GM10248 (cell line): ENCODE measurements at places on chromosomes 12 and 14.

- DNase-seq = no peak
Observed at GRCh38 chr12:115374480-115375185, 690.7 kb upstream of the TBX3 start.

DNA sequence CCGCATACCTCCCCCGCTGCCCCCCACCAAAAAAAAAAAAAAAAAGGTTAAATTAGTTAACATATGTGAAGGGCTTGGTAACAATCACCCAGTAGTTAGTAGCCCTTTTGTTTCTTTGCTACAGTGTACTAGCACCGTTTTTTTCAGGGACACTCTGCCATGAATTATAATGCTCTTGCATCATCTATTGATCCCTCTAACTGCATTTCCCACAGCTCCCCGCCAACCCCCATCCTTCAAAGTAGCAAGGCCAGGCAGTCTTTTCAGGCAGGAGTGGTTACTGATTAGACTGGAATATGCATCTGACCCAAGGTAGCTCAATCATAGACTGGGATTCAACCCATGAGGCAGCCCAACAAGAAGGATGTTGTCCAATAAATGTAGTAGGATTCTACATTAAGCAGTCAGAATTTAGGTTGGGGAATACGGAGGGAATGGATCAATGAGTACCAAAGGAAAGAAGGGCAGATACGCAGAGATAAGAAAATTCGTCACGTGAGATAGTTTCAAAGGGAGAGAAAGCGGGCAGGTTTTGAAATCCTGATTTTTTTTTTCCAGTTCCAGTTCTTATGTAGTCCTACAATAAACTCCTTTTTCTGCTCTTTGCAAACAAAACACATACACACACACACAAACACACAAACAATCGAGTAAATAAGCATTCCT lies 39.8 kb upstream of the CRACR2A start:
- DNase-seq = no peak

DNA sequence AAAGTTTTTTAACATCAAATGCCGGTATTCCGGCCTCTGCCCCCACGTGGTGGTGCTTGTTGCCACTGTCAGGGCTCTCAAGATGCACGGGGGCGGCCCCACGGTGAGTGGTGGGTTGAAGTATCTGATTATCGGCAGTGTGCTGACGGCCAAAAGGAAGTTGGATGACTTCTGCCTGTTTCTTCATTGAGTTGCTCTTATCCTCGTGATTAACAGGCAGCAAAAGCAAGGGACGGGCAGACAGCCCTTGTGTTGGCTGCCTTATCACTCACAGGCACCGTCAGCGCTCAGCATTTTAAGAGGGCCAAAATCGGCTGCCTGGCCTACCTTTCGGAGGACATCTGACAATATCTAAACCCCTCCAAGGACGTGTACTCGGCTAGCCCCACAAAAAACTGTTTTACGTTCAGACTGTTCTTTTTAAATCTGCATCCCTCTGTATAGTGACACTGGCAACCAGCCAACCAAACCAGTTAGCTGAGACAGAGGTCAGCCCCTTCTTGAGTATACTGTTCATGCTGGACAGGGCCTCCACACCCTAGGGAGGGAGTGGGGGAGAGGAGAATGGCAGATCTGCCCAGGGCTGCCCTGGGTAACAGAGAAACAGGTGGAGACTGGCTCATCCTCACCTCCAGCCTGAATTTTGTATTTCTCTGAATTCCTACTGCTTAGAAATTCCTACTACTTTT lies 22.9 kb upstream of the AKAP5 start:
- no peak for DNase-seq

DNA sequence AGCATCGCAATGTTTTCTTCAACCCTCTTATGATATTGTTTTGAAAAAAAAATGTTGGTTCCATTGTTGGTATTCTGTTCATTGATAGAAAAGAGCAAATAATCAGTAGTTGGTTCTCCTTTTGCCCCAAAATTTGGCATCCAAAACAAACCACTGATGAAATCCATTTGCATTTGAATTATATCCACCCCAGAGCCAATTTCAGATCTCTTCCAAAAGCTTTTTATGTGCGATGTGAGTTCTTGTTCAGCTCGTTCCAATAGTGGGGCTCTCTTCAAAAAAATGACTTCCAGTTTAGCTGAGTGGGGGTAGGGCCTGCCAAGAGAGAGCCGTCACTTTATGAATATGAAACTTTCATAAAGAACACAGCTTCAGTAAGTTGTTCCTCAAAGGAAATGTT lies 130.7 kb downstream of the DIO2 start:
- no peak for DNase-seq

GRCh38 chr14:78746086-78746595 lies 576.0 kb downstream of the NRXN3 start:
- no peak for DNase-seq

DNA sequence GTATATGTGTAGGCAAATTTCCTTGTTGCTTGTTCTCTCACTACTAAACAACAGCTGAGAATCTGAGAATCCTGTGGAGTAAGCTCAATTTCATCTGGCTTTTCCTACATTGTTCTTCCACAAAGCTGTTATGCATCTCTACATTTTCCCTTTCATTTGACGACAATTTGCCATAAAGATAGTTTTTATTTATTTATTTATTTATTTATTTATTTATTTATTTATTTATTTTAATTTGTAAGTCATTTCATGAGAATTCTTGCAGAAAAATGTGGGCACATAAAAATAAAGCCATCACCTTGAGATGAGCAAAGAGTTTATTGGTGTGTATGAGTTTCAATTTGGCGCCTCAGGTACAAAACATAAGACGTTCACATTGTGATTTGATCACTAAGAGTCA lies 545.9 kb upstream of the SEL1L start:
- DNase-seq = no peak
